CD4-positive, alpha-beta T cell treated with Interleukin-15 for 1 hour (primary cell): ENCODE measurements at places on chromosomes 1 and 21.

GRCh38 chr1:145995964-145996432 lies 381 bp downstream of the TXNIP start:
- DNase-seq, result no peak

- no peak for DNase-seq
Observed at GRCh38 chr1:232769733-232770132, 35.5 kb upstream of the MAP10 start.

DNA sequence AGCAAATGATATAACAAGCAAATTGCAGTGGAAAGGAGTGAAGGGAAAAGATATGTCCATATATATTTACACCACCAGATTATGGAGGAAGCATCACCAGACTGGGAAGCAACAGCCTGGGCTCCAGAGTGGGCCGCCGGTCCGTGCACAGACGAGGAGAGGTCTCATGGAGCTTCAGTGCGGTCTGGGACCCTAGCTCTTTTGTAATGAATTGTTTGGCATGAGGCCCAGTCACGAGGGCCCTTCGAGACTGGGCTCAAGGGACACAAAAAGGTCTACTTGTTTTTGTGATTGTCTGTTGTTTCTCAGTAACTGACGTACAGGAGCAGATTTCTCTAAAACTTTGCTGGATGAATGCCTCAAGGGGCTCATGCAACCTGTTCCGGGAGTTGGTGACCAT lies 12.9 kb upstream of the STUM start:
- DNase-seq, result no peak

DNA sequence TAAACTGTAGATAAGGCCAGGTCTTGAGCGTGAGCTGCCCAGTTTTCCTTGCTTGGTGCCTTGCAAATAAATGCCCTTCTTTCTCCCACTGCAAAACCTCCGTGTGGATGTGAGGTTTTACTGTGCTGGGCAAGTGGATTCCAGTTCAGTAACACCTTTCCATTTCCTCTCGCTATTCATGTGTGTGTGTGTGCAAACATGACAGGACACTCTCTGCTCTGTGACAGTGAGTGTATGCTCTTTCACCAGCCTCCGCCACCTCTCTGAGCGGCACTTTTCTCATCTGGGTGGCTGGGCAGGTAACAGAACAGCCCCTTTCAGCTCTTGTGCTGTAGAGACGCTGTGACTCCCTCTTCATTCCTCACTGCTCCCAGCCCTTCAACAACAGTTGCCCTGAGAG lies 23.9 kb downstream of the CNIH3 start:
- DNase-seq, result no peak

- DNase-seq, result no peak
Observed at GRCh38 chr21:34609244-34609932, 5.5 kb downstream of the RCAN1 start.

DNA sequence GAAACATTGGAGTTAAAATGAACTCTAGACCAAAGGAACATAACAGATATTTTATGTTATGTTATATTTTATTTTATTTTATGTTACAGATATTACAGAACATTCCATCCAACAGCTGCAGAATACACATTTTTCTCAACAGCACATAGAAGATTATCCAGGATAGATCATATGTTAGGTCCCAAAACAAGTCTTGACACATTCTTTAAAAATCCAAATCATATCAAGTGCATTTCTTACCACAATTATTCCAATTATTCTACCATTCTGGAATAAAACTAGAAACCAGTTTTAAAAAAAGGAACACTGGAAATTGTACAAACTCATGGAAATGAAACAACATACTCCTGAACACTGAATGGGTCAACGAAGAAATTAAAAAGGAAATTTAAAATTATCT lies 30.9 kb upstream of the PIGK start:
- DNase-seq, result no peak

- no peak for DNase-seq
Observed at GRCh38 chr1:5727871-5728643, 264.2 kb downstream of the NPHP4 start.
